ENCODE measurements at places on chromosomes 12 and 14.

GRCh38 chr12:109677279-109677691 lies 36.3 kb upstream of the FAM222A start:
- H3K36me3 ChIP-seq: no peaks in the 10 kb centered on the region
- no peak overlapping the region for H3K4me3 ChIP-seq
- no peaks in the 10 kb centered on the region for H3K27me3 ChIP-seq
- H3K27ac ChIP-seq: no peak overlapping the region
- H3K4me1 ChIP-seq: no peaks in the 10 kb centered on the region
- DNase-seq: no peak

DNA sequence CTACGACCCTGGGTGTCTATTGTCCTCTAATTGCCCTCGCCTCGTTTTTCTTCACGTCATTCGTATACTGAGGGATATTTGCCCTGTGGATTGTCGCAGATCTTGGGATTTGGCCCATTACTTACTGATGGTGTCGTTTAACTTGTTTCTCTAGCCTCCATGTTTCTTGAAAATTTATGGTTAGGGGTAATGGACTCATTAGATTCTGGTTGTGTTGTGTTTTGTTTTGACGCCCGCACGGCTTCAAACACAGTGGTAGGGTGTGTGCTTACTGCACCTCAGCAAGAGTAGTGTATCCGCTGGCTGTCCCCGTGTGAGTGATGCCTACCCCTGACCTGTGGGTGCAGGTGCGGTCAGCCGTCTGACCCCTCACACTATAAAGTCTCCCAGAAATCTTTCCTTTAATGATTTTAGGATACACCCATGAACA lies 874 bp upstream of the RNU6-8 start:
- H3K4me1 ChIP-seq: peaks cover 15% of the 10 kb centered on the region
- H3K27ac ChIP-seq: peak overlapping the region; percentile 80
- DNase-seq: no peak
- no peaks in the 10 kb centered on the region for H3K27me3 ChIP-seq

GRCh38 chr12:105744371-105745058 lies 394.2 kb downstream of the NUAK1 start:
- H3K27me3 ChIP-seq: no peaks in the 10 kb centered on the region
- no peak overlapping the region for H3K4me3 ChIP-seq
- no peak overlapping the region for H3K27ac ChIP-seq
- no peak for DNase-seq
- H3K4me1 ChIP-seq: peaks cover 39% of the 10 kb centered on the region
- no peaks in the 10 kb centered on the region for H3K36me3 ChIP-seq

DNA sequence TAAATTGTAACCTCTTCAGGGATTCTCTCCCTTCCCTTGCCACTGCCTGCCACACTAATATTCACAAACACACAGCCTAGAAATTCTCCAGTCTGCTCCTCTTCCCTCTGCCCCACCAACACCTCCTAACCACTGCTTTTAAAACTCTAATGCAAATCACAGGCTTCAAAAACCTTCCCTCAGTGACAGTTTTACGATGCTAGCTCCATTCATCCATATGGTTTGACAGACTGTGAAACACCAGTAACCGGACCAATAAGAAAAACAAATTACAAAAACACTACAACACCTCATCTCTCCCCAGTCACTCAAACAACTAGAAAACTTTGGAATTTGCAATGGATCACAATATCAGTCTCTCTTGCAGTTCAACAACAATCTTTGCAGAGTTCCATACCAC lies 5.7 kb downstream of the DPF3 start:
- no peak for DNase-seq
- no peak overlapping the region for H3K4me3 ChIP-seq
- H3K27ac ChIP-seq: no peak overlapping the region
- H3K4me1 ChIP-seq: peaks cover 17% of the 10 kb centered on the region

DNA sequence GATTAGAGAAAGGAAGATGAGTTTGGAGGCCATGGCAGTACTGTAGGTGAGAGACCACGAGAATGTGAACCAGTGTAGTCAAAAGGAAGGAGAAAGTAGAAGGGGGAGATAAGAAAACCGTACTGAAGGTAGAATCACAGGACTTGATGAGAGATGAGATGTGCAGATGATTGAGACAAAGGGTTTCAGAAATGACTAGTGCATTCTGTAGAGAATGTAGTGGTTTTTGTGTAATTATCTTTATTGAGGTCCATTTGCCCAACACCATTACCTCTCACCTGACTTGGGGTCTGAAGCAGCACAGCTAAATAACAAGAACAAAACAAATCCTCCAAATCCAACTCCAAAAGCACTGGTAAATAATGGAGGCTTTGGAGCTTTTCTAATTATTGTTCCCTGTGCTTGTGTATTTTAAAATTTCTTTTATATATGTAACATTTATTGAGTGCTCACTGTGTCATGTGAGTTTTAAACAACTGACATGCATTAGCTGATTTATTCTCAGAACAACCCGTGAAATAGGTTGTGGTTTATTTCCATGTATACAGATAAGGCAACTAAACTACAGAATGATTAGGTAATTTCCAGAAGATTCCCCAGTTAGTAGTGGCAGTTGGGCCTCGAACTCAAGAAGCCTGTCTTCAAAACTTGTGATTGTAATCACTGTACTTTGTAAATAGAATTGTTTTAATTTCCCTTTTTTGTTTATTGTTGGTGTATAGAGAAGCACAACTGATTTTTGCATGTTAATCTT lies 390.0 kb downstream of the AEBP2 start:
- H3K36me3 ChIP-seq: no peaks in the 10 kb centered on the region
- H3K27me3 ChIP-seq: no peaks in the 10 kb centered on the region
- no peak overlapping the region for H3K4me3 ChIP-seq
- no peaks in the 10 kb centered on the region for H3K4me1 ChIP-seq
- no peak for DNase-seq

DNA sequence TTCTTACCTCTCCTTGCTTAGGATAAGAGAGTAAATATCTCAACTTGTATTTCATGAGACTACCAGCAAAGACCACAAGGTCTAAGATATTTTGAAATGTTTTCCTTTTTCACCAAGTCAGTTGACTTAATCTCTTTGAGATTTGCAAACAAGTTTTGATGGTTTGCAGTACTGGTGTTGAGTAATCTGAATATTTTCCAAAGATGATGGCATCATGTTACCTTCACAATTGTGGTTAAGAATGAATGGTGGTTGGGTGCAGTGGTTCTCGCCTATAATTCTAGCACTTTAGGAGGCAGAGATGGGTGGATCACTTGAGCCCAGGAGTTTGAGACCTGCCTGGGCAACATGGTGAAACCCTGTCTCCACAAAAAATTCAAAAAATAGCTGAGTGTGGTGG lies 225.7 kb downstream of the TMTC2 start:
- DNase-seq: no peak
- no peaks in the 10 kb centered on the region for H3K36me3 ChIP-seq
- H3K27ac ChIP-seq: no peak overlapping the region
- H3K4me1 ChIP-seq: no peaks in the 10 kb centered on the region

DNA sequence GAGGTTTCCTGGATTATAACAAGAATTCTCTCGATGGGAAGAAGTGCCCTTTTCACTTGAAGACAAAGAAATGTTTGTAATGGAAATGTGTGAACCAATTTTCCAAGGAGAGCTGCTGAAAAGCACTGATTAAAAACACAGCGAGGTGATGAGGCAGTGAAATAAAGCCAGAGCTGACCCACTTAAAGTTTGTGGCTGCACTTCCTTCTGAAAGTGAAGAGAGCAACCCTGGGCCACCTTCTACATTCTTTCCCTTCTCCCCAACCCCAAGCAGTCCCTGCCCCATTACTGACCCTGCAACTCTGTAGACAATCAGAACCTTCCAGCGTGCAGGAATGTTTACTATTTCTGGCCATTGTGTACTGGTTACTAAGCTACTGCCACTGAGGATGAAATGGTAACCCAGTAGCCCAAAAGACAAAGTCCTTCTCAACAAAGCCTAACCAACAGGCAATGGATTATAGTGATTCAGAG lies 173.9 kb downstream of the TTC7B start:
- peaks cover 8% of the 10 kb centered on the region for H3K36me3 ChIP-seq
- no peak overlapping the region for H3K27ac ChIP-seq
- no peak for DNase-seq
- H3K4me1 ChIP-seq: peaks cover 9% of the 10 kb centered on the region
- no peak overlapping the region for H3K4me3 ChIP-seq
- H3K27me3 ChIP-seq: no peaks in the 10 kb centered on the region

DNA sequence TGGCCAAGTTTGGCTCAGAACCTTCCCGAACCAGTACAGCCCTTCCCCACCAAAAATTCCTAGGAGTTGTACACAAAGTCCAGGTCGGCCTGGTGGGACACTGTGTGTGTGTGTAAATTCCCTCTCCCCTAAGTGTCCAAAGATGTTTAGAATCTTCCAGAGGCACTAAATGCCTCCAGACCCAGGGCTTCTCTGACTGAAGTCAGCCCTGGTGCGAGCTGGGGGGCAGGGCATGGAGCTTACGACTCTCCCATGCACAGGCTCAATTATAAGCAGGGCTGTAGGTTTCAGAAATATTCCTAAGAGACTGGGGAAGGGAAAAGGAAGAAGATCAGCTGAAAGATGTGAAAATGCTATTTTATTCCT lies 106.9 kb upstream of the ATF7IP start:
- H3K36me3 ChIP-seq: no peaks in the 10 kb centered on the region
- no peak overlapping the region for H3K4me3 ChIP-seq

DNA sequence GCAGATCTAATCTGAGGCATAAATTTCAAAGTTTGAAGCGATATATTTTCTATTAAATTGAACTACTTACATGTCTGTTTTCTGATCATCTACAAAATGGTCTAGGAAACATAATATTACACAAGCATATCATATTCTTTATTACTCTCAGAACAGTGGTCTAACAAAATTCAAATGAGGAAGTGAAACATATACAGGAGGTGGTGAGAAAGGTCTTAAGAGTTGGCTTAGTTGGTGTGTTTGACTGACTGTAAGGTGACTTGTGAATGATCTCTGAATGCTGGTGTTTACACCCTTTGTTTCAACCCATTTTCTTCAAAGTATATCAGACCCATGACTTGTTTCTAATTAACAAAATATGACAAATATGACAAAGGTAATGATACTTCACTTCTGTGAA lies 1156.8 kb downstream of the SLC16A7 start:
- no peaks in the 10 kb centered on the region for H3K4me1 ChIP-seq
- H3K4me3 ChIP-seq: no peak overlapping the region
- H3K27me3 ChIP-seq: no peaks in the 10 kb centered on the region
- no peaks in the 10 kb centered on the region for H3K36me3 ChIP-seq
- DNase-seq: no peak

- H3K4me1 ChIP-seq: no peaks in the 10 kb centered on the region
- DNase-seq: no peak
- H3K27ac ChIP-seq: peak overlapping the region; percentile 63
These were observed 37.7 kb upstream of the FOXJ2 start for GRCh38 chr12:7994731-7995205.

Measured in vagina (tissue), 2 donors.